T-cell (primary cell): ENCODE measurements at places on chromosomes 2 and 18. TPM values are rescaled to one million over a fixed set of nuclear protein-coding genes. Genes with fewer than 3 reads are reported as not detected.

The AQP12B gene
- total RNA-seq, result not detected

The TMEM169 gene
- total RNA-seq, result 1.8 TPM

The DNAH7 gene
- total RNA-seq, result not detected

The CPS1 gene
- total RNA-seq, result 0.79 TPM

The HADHB gene
- 62.9 TPM for total RNA-seq

The OXER1 gene
- total RNA-seq, result 0.20 TPM

The RNF149 gene
- total RNA-seq, result 124 TPM

The TTN gene
- 49.2 TPM for total RNA-seq

The ANKRD30BL gene
- total RNA-seq, result not detected
